HuH-7 (cell line): ENCODE measurements at places on chromosomes 13 and 19.

- DNase-seq: no peak
These were observed 68.8 kb downstream of the SIPA1L3 start for GRCh38 chr19:37975596-37976515.

- DNase-seq: no peak
These were observed 333.2 kb downstream of the DNAJC15 start for GRCh38 chr13:43356567-43356966.

DNA sequence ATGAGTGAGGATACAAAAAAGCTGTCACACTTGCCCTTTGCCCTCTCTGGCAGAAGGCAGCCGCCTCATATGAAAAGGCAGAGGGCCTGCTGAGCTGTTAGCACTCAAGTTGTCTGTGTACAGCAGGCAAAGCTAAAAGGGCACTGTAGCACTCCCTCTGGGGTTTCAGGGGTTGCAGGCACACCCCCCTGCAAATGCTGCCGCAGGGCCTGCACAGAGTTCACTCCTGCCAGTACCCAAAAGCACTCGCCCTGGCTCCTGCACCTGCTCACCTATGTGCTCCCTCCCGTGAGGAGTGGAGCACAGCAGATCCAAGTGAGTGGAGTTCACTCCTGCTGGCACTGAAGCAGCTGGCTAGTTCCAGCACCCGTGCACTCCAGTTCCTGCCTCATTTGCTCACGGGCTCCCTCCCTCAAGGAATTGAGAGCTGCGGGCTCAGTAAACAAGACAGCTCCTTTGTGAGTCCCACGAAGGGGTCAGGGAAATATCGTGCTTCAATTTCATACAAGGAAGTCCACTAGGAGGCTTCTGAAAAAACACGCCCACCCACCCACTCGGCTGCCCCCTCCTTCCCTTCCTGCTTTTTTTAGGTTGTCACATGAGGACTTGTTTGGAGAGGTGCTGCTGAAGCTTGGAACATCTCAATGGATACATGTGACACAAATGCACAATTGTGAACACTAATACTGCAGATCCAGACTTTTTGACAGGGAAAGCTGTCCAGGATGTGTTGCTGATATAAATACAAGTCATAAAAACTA, 9.9 kb upstream of the RCBTB2 start:
- no peak for DNase-seq

GRCh38 chr13:105972306-105972721, 563.1 kb downstream of the EFNB2 start:
- no peak for DNase-seq

DNA sequence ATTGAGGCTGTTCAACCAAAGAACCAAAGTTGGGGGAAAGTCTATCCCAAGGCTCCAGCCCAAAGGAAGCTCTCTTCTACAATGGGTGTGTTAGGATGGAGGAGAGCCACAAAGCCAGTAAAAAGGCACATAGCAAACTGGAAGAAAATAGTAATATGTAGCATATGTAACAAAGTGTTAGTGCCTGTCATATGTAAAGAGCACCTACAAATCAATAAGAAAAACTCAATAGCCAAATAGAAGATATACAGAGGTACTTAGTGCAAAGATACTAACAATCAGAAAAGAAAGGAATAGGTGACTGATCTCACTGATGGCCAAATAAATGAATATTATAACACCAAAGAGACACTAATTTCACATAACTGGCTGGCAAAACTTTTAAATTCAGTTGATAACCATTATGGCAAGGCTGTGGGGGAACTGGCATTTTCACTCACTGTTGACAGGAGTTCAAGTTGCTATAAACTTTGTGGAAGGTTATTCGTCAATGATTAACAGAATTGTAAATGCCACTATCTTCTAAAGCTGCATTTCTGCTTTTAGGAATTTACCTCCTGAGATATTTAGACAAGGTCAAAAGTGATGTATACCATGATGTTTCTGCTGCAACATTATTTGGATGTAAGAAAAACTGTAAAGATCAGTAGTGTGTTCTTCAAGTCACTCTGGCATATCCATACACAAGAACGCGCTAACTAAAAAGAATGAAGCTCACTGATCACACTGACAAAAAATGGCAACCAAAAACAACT, 110.8 kb downstream of the GNG7 start:
- DNase-seq: peak; percentile 32

DNA sequence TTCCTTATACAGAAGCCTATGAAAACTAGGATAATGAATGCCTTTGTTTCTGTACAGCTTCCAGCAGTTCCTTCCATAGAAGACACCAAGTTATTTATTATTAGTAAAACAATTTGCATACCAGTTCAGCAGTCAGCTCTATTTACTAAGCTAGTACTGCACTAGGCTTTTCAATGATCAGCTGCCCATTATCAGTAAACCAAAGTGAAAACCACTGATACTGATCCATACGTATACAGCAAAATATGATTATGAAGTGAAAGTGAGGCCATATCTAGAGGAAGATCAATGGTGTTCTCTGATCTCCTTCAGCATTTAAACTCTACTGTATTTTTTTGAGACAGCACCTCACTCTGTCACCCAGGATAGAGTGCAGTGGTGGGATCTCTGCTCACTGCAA, 3.2 kb downstream of the TPT1 start:
- no peak for DNase-seq
